ENCODE measurements at places on chromosomes 12 and 14.

- DNase-seq, result no peak
These were observed 75.1 kb downstream of the FERMT2 start for GRCh38 chr14:52875707-52876106.

DNA sequence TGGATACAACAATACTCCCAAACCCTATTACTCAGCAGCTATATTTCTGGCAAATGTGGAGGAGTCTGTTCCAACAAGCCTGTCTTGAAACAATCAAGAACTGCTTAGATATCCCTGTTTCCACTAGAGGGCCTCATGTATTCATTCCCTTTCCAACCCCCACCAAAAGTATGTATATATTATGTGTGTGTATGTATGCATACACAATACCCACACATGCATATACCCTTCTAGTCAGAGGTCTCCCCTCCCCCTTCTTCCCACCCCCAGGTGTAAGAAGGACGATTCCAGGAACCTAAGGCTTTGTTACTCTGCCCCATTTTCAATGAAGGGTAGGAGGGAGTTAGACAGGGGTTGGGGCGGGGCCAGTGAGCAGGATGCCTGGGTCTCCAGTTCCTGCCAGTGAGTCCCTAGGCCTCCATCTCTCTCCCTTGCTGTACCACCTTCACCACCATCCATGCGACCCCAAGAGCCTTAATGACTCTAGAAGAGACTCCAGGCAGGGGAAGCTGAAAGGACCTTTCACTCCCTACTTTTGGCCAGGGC, at the start of gene DGKA:
TSS of gene DGKA (plus strand) at position 392 of the 546 bp plus-strand sequence. CDS start 5,342 bp downstream, outside the sequence.
- no peak for DNase-seq

- no peak for DNase-seq
These were observed at the start of gene TNFAIP2 for GRCh38 chr14:103122947-103123633. Gene TNFAIP2 (plus strand): TSS chr14:103123461. CDS start chr14:103126458, 2,997 bp downstream.

DNA sequence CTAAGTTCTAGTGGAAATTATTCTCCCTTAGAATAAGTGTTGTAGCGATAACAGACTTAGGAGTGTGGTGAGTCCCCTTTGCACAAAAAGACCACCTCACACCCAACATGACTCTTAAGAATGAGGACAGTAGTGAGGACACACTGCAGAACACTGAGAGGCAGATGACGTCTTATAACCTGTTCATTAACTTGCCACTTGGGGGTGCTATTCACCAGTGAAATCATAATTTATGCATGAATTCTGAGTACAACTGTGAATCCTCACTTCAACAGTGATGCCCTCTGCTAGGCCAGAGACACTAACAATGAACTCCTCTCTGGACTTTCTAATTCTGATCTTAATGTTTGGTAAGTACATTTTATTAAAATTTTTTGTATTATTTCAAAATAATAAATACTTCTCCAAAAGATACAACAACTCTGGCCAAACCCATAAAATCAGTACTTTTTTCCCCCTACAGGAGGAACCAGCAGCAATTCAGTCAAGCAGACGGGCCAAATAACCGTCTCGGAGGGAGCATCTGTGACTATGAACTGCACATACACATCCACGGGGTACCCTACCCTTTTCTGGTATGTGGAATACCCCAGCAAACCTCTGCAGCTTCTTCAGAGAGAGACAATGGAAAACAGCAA, 274.7 kb downstream of the DAD1 start:
- DNase-seq, result no peak

- no peak for DNase-seq
These were observed 251.9 kb downstream of the FUT8 start for GRCh38 chr14:65664436-65664835.

GRCh38 chr12:129073157-129073915, 220.1 kb downstream of the GLT1D1 start:
- DNase-seq, result no peak

DNA sequence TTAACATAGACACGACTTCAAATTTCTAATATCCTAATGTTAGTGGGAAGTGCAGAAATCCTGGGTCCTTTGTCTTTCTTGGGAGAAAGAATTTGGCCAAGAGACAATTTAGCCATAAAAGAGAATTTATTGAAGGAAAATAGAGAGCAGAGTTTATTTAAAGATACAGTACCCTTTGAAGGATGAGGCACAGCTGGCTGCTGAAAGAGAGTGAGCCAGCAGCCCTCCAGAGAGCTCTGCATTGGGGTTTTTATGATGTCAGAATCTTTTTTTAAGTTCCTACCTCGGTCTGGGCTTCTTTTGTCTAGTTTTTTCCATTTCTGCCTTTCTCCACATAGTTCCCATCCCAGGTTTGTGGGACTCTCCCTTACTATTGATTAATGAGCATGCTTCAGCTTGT, 37.5 kb downstream of the CCER1 start:
- no peak for DNase-seq

GRCh38 chr14:20328705-20329104, 4.4 kb downstream of the CCNB1IP1 start:
- DNase-seq, result no peak

GRCh38 chr12:49649892-49650291, 26.5 kb downstream of the PRPF40B start:
- no peak for DNase-seq

DNA sequence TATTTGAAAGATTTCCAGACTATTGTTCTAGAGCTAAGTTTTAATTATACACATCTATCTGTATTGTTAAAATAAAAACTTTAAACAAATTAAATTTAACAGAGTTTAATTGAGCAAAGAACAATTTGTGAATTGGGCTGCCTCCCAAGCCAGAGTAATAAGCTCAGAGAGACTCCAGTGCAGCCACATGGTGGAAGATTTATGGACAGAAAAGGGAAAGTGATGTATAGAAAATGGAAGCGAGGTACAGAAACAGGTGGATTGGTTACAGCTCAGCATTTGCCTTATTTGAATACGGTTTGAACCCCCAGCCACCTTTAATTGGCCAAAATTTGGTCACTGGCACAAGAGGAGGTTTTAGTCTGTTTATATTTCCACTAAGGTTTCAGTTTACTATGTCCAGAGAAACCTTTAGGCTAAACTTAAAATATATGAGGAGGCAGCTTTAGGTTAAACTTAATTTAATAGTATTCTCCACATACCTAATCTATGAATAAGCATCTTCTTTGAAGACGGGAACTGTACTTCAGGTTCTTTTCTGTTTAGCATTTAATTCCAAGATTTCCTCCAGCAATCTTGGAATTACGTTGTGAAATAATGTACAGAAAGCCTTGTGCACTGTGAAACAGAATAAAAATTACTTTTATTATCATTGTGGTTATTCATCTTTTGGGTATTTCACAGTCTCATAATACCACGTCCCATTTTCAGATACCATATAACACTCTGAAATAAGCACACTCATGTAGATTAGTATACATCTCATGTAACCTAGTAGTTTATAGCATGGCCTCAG, 19.4 kb downstream of the SRGAP1 start:
- DNase-seq, result no peak

DNA sequence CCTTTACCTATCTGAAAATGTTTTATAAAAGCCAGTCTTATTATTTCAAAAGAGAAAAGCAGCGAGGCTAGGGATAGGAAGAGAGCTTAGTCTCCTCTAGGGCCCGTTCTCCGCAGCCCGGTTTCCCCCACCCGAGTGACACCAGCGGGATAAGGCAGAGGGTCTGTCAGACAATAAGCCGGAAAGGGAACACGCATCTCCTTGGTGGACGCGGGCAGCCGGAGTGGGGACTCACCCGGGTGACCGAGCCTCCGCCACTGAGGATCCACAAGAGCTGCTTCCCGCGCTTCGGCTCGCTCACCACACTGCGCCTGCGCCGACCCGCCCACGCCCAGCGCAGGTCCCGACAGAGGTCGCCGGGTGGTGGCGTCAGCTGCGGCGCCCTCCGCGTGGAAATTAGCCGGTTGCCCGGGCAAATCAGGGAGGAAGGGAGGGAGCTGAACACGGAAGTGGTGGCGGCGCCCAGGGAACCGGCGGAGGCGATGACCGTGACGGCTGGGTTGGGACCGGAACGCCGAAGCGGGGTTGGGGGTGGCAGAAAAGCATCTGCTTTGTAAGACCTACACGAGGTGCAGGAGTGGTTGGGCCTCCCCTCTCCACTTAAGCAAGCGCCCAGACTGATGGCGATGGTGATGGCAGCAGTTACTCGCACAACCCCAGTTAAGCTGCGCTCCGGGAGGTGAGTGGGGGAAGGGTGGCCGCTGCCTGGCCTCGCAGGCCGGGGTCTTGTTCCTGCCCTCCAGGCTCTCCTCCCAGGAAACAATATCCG, at the start of the genes SOCS4 and WDHD1:
TSS of gene SOCS4 (plus strand) at position 444 of the 769 bp plus-strand sequence. CDS start 15,806 bp downstream, outside the sequence.
TSS of gene WDHD1 (minus strand) at position 307 of the 769 bp plus-strand sequence. CDS start 312 bp downstream, outside the sequence.
- DNase-seq, result peak; percentile 77

Data from HS-5 (cell line).